Activated CD8-positive, alpha-beta T cell treated with anti-CD3 and anti-CD28 coated beads for 36 hours (primary cell): ENCODE measurements at places on chromosomes 4 and X. TPM values are rescaled to one million over a fixed set of nuclear protein-coding genes. Genes with fewer than 3 reads are reported as not detected.

- peak; percentile 1 for DNase-seq
- H3K27ac ChIP-seq, result no peak overlapping the region
- no peaks in the 10 kb centered on the region for H3K36me3 ChIP-seq
Observed at GRCh38 chrX:111041018-111041462, 55.0 kb upstream of the PAK3 start.

DNA sequence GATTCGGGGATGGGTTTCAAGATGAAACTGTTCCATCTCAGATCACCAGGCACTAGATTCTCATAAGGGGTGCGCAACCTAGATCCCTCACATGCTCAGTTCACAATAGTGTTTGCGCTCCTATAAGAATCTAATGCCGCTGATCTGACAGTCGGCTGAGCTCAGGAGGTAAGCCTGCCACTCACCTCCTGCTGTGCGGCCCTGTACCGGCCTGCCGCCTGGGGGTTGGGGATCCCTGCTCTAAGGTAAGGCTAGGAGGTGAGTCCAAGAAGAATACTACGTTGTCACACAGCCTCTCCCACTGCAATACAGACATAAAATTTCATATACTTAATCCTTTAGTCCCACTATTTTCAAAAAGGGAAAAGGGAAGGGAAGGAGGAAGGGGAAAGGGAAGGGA lies 213.4 kb upstream of the HCCS start:
- no peaks in the 10 kb centered on the region for H3K4me1 ChIP-seq
- no peak for DNase-seq
- H3K27me3 ChIP-seq, result no peaks in the 10 kb centered on the region
- no peak overlapping the region for H3K4me3 ChIP-seq
- no peaks in the 10 kb centered on the region for H3K36me3 ChIP-seq

DNA sequence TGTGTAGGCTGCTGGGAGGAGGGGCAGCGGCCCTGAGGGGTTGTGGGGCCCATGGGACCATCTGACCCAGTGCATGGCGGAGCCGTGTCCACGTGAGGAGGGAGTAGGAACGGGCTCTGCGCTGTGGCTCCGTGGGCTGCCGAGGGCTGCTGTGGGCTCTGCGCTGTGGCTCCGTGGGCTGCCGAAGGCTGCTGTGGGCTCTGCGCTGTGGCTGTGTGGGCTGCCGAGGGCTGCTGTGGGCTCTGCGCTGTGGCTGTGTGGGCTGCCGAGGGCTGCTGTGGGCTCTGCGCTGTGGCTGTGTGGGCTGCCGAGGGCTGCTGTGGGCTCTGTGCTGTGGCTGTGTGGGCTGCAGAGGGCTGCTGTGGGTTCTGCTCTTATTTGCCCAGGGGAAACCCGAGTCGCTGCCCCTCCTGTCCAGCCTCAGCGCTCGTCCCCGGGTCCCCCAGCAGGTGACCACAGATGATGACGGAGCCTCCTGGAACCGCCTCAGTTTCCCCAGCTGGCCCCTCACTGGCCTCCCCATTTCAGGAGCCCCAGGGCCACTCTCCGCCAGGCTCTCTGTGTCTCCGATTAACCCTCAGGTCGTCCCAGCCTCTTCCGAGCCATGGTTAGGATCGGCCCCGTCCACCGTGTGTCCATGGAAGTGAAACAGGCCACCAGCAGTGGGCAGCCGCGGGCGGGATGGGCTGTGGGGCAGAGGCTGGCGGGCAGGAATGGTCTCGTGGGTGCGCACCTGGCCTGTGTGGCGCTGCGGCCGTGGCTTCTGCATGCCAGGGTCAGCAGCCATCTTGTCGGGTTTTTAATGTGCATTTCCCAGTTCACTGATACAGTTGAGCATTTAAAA lies 20.0 kb downstream of the PCGF3 start:
- H3K27me3 ChIP-seq, result no peaks in the 10 kb centered on the region
- peaks cover 20% of the 10 kb centered on the region for H3K36me3 ChIP-seq
- peaks cover 4% of the 10 kb centered on the region for H3K4me1 ChIP-seq
- H3K4me3 ChIP-seq, result no peak overlapping the region
- no peak for DNase-seq

GRCh38 chr4:54588404-54588803 lies 69.4 kb upstream of the KIT start:
- no peaks in the 10 kb centered on the region for H3K4me1 ChIP-seq
- peaks cover 7% of the 10 kb centered on the region for H3K27me3 ChIP-seq
- no peak overlapping the region for H3K4me3 ChIP-seq
- no peaks in the 10 kb centered on the region for H3K36me3 ChIP-seq

The AREG gene
- total RNA-seq, result 0.99 TPM
